ENCODE measurements at places on chromosomes 1 and 21.
A peak's percentile ranks its signal among the peaks of the same experiment; 100 is the strongest.

DNA sequence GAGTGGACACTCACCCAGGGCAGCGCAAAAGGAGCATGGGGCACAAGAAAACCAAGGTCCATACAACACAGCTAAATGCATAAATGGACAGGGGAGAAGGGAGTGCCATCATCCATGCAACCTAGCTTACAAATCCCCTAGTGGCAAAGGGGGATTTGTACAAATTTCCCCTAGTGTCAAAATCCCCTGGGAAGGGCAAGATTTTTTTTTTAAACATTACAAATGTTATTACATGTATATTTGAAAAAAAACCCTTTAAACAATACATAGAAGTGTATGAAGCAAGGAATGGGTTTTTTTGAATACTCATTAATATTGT, 89.6 kb upstream of the IVNS1ABP start:
- no peak for DNase-seq

DNA sequence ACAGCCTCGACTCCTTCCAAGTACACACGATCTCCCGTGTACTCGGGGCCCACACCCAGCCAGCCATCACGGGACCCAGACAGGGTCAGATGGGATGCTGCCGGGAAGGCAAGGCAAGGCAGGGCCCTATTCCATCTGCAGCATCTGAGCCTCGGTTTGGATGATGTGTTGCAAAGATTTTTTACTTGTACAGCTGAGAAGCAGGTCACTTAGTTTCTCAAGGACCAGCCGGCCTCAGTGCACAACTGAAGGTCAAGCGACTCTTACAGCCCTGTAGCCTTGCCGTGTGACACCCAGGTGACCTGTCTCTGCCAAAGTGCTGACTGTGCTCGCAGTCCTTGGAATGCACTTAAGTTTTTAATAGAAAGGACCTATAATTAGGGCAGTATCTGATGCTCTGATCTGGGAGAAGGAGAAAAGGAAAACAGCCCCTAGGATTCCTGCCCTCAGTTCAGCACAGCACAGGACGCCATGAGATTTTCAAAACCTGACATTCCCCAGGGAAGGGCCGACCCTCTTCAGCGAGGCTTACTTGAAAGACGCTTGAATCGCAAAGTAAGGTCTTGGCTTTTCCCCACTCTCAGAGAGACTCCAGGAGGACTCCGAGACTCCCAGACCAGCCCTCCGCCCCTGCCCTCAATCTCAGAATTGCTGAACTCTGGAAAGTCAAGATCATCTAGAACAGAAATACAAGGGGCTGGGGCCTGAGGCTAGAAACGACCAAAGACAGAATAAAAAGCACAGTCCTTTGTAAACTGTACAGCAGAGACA, 1.3 kb downstream of the GPR157 start:
- DNase-seq = no peak

DNA sequence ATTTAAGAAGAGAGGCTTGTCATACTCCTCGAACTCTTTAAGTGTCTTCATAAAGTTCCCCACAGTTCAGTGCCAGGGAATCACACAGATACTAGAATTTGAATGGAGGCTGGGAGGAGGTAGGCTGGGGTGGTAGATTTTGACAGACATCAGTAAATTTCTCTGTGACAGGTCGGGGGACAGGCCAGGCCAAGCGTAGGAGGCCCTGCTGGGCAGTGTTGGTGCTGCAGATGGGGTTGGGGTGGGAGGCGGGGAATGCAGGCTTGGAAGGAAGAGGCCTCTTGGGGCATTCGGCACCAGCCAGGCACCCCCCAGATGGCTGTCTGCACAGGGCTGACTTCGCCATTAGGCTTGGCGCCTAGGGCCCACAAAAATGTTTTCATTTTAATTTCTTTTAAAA, 84.0 kb downstream of the MAN1C1 start:
- DNase-seq = no peak

- DNase-seq = no peak
Measured at GRCh38 chr1:207959141-207959825, 48.4 kb upstream of the CD34 start.

DNA sequence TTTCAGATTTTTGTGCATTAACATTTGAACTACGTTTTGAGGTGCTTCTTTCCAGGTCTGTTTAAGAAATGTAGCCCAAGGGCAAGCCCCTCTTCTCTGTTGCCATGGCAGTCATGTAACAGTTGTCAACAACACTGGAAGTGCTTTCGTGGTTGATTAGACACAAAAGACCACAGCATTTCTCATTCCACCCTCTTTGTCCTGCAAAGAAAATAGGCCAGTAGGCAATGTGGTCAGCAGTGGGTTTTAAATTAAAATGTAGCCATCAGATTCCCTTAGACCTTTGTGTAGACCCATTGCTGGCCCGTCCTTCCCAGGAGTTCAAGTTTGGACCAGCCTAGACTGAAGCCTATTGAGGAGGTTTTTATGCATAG, 35.4 kb downstream of the VANGL1 start:
- DNase-seq = no peak

- DNase-seq = peak; percentile 52
Measured at GRCh38 chr1:207698822-207699483, 52.9 kb upstream of the CD46 start.

- DNase-seq = no peak
Measured at GRCh38 chr1:201649761-201650622, 111.1 kb downstream of the NAV1 start.
